ENCODE measurements at places on chromosomes 5 and 9. TPM values are rescaled to one million over a fixed set of nuclear protein-coding genes. Genes with fewer than 3 reads are reported as not detected.

Gene TMED9
- 98.4 TPM for total RNA-seq

Gene ZNF484
- 18.5 TPM for total RNA-seq

Gene ZNF454
- 3.7 TPM for total RNA-seq

- H3K4me3 ChIP-seq, result no peak overlapping the region
- no peak overlapping the region for H3K27ac ChIP-seq
- H3K36me3 ChIP-seq, result no peaks in the 10 kb centered on the region
- no peak for DNase-seq
- H3K4me1 ChIP-seq, result peaks cover 6% of the 10 kb centered on the region
These were observed 72.4 kb upstream of the NTRK2 start for GRCh38 chr9:84597131-84597530.

DNA sequence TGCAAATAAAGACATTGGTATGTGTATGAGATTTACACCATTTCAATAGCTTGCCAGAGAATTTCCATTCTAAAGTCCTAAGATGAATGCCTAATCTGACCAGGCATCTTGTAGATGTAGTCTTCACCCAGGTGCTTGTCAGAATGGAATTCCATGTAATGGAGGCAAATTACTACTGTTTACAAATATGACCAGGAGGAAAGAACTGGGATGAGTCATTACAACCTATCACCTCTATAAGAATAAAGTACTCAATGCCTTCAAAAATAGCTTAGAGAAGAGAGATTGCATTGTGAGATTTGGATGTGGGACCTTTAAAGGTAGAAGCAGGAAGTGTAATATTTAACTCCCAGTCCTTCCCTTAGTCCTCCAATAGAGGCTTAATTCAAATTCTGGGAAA lies 507.0 kb upstream of the PTGER4 start:
- no peaks in the 10 kb centered on the region for H3K27me3 ChIP-seq
- H3K27ac ChIP-seq, result no peak overlapping the region
- no peak overlapping the region for H3K4me3 ChIP-seq

DNA sequence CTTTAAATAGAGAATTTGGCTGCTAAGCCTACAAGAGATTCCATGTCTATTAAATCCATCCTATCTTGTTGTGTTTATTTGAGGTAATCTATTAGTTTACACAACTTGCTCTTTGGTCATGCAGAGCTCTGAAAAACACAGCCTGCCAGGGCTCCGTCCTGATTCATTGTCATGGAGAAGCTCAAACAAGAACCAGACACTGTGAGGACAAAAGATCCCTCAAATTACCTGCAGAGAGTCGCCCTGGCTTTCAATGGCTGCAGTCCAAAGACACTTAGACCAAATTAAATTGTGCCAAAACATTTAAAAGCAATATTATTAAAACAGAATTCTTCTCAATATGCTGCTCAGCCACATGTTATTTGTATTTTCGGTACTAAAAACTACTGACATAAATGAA lies 60.1 kb downstream of the CDH18 start:
- H3K4me3 ChIP-seq, result no peak overlapping the region
- H3K36me3 ChIP-seq, result no peaks in the 10 kb centered on the region
- no peaks in the 10 kb centered on the region for H3K4me1 ChIP-seq

- H3K4me3 ChIP-seq, result no peak overlapping the region
- H3K36me3 ChIP-seq, result no peaks in the 10 kb centered on the region
- H3K27me3 ChIP-seq, result no peaks in the 10 kb centered on the region
- DNase-seq, result peak; percentile 86
- peaks cover 23% of the 10 kb centered on the region for H3K4me1 ChIP-seq
- peak overlapping the region; percentile 70 for H3K27ac ChIP-seq
These were observed 48.0 kb upstream of the CEP78 start for GRCh38 chr9:78187763-78188484.

GRCh38 chr5:154773326-154773725 lies 18.1 kb downstream of the LARP1 start:
- no peak overlapping the region for H3K27ac ChIP-seq
- no peak for DNase-seq
- peaks cover 66% of the 10 kb centered on the region for H3K4me1 ChIP-seq
- no peaks in the 10 kb centered on the region for H3K27me3 ChIP-seq

DNA sequence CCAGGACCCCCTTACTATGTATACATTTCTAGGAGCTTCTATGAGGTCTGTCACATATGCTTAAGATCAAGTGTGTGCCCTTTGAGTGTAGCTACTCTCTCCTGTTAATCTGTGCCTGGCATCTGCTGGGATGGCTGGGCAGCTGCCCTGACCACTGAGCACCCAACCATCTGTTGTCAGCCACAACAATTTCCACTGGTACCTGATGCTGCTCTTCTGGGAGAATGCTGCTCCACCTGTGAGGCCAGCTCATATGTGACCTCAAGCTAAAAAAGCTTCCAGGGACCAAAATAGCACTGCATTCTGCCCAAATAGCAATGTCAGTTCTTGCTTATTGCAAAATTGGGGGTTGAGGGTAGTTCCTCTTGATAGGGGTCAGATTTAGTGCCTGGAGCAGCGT lies 595.6 kb downstream of the RAB3C start:
- no peaks in the 10 kb centered on the region for H3K27me3 ChIP-seq
- no peaks in the 10 kb centered on the region for H3K36me3 ChIP-seq
- H3K4me1 ChIP-seq, result no peaks in the 10 kb centered on the region
- no peak for DNase-seq
- H3K4me3 ChIP-seq, result no peak overlapping the region
- no peak overlapping the region for H3K27ac ChIP-seq

Data from thyroid gland (tissue), 4 donors.